ENCODE measurements at places on chromosomes 13 and 19.

DNA sequence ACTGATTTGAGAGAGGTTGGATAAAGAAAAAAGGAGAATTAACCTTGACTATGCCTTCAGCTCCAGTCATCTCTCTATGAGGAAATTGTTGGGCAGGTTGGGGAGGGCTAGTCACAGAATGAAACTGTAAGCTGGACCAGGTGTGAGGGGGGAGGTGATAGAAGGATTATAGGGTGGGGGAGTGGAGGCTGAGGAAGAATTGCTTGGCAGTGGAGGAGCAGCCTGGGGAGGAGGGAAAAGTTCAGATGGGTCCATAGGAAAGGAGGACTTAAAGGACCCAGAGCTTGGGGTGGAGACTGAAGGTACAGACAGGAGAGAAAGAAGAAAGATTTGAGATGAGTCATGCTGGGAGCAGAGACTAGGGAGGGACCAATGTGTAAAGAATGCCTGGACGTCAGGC, 8.2 kb upstream of the ZNF431 start:
- DNase-seq = no peak

DNA sequence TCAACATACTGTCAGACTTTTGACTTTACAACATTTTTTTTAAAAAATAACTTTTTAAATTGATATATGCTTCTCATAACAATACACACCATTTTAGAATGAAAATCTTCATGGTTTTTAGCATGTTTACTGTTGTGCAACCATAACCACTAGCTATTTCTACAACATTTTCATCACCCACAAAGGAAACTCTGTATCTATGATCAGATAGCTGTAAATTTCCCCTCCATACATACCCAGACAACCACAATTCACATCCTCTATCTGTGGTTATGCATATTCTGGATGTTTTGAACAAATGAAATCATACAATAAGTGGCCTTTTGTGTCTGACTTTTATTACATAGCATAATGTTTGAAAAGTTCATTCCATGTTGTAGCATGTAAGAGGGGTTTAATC, 1666.0 kb downstream of the EFNB2 start:
- DNase-seq = no peak

GRCh38 chr13:21782736-21783135, 111.9 kb downstream of the FGF9 start:
- no peak for DNase-seq

- DNase-seq = no peak
These were observed 25.4 kb downstream of the MAP2K2 start for GRCh38 chr19:4098493-4098892.

GRCh38 chr13:100534147-100534843, 54.3 kb downstream of the GGACT start:
- DNase-seq = no peak

DNA sequence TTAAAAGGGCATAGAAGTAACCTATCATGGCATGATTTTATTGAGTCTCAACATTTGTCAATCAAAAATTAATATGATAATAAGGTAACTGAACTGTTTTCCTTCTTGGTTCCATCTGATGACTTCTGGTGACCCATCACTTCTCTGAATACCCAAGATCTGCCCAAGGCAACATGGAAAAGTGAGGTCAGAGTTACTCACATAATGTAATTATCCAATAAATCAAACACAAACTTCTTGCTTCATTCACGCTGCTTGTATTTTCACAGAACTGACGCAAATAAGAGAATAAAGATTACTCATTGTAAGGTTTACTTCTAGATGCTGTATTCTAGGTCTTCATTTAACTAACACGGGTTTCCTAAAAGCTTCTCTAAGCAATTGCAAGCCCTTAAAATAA, 361.6 kb downstream of the RBM26 start:
- no peak for DNase-seq

GRCh38 chr13:109725995-109726637, 60.3 kb downstream of the IRS2 start:
- DNase-seq = no peak

GRCh38 chr13:50945669-50946068, 36.1 kb downstream of the RNASEH2B start:
- DNase-seq = no peak

DNA sequence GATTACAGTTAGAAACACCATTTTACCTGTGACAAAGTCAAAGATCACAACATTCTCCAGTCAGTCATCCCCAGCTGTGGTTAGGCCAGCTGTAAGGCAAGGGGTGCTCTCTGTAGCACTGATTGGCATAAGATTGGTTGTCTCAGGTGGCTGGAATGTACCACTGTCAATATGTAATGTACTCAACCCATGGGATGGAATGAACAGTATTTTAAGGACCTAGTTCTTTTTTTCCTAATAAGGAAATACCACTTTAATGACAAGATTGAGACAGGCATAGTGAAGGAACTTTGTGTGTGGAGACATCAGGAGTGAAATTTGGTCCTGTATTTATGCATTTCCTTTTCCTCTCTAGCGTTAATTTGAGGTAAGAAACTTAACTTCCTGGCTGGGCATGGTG, 310.7 kb downstream of the ITGBL1 start:
- DNase-seq = no peak

GRCh38 chr13:24680921-24681604, 855 bp downstream of the ATP12A start:
- no peak for DNase-seq

GRCh38 chr13:61466280-61466679, 50.6 kb upstream of the PCDH20 start:
- no peak for DNase-seq

GRCh38 chr13:30700364-30700763, 35.0 kb upstream of the ALOX5AP start:
- no peak for DNase-seq

DNA sequence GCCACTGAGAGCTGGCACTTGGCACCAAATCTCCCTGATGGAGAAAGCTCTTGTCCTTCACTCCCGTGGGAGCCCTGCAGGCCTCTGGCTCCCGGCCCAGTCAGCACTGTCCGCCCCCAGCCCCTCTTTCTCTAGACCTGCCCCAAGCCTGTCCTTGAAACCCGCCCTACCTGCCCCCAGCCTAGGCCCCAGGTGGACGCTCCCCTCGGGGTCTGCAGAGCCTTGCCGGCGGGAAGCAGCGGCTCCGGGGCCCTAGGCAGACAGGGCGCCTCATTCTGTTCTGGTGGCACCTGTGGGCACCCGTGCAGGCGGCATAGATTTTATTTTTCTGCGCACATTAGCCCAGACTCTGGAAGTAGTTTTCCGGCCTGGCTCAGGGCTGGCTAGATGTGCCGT, 17.6 kb downstream of the IL17D start:
- no peak for DNase-seq

DNA sequence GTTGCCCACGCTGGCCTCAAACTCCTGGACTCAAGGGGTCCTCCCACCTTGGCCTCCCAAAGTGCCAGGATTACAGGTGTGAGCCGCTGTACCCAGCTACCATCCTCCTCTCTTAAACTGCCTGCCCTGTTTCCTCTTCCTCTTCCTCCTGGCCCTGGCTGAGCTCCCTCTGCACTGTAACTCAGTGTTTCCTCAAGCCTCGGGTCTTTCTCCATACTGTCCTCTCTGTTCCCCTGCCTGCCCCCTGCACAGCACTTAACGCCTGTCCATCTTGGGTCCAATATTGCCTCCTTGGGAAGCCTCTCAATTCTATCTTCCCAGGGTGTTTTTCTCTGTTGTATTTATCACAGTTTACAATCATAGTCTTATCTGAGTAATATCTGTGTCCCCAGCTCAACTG, 6.1 kb downstream of the LIPE start:
- no peak for DNase-seq
